SW 1271 (cell line): ENCODE measurements at places on chromosomes 7 and 10.

DNA sequence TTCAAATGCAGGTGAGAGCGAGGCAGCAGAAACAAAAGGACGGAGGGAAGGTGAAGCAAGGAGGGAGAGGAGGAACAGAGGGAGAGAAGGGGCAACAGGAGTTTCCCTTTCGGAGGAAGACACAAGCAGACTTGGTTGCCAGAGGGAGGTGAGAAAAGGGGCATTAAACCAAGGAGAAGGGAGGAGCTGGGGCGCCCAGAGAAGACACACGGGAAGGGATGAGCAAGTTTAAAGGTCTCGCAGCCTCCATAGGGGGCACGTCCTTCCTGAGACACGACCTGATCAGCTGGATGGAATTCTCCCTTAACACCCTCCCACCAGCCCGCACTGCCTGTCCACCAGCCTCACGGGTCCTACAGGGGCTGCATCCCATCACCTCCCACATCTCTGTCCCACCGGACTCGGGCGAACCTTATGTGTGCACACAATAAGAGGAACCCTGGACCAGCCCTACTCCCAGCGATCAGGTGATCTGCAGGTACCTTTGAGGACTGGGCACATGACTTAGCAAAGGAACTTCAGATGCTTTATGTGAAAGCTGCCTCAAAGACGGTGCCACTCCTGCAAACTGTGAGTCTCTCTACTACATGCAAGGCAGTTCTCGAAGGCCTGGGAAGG, 251.2 kb downstream of the TNS3 start:
- no peak for DNase-seq

DNA sequence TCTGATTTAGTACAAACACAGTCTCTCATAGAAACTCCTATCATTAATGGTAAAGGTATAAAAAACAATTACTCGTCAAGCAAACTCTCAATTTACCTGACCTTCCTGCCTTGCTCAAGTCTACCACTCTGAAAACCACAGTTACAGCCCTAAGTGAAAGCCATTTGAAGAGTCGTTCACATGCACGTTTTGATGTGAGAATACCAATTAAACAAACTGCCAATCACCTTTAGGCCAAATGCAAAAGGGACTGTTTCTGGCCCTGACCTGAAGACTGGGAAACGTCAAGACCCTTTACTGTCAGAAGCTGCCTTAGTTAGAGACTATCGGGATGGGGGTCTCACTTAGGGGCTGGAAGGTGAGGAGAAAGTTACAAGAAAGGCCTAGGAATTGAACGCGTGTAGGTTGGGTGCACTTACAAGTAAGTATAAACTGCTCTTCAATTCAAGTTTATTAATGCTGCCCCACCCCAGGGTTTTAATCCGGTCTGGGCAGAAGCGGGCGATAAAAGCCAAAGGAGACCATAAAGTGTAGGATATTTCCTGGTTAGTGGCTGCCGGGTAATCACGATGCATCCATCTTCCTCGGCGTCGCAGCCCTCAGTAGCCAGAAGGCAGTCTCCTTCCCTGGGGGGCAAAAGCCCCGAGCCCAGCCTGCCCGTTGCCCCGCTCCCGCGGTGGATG, 935 bp downstream of the TM9SF3 start:
- peak; percentile 37 for DNase-seq

- no peak for DNase-seq
Measured at GRCh38 chr10:33869028-33869427, 534.6 kb upstream of the NRP1 start.

DNA sequence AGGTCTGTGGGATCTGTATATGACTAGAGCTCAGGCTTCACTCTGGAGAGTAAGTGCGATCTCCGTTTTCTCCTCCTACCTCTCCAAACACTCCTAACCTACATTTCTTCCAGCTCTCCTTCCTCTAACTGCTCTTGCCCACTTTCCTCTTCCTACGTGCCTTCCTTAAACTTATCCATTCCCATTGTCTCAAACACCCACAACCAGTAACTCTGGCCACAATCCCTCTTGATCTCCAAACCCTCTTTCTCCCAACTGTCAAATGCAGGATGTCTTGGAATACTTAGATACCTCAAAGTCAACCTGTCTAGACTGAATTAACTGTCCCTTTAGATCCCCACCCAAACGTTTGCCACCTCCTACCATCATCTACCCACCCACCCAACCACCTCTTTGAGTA, 213.7 kb upstream of the KMT2E start:
- no peak for DNase-seq
